ENCODE measurements at places on chromosomes 7 and 10.

DNA sequence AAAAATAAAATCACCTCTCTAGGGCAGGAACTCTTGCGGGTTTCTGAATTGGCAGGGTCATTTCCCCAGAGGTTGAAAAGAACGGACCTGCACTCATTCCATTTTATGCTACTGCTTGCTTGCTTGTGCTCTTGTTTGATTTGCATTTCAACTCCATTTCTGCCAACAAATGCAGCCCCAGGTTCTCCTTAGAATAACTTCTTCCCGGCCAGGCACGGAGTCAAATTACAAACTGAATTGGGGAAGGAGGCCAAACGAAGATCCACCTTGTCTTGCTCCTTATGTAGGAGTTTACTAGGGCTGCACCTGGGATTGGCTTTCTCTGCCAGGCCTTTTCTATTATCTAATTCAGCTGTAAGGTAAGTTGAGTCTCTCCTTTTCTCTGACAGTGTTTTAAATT lies 79.6 kb downstream of the HGF start:
- DNase-seq: no peak

DNA sequence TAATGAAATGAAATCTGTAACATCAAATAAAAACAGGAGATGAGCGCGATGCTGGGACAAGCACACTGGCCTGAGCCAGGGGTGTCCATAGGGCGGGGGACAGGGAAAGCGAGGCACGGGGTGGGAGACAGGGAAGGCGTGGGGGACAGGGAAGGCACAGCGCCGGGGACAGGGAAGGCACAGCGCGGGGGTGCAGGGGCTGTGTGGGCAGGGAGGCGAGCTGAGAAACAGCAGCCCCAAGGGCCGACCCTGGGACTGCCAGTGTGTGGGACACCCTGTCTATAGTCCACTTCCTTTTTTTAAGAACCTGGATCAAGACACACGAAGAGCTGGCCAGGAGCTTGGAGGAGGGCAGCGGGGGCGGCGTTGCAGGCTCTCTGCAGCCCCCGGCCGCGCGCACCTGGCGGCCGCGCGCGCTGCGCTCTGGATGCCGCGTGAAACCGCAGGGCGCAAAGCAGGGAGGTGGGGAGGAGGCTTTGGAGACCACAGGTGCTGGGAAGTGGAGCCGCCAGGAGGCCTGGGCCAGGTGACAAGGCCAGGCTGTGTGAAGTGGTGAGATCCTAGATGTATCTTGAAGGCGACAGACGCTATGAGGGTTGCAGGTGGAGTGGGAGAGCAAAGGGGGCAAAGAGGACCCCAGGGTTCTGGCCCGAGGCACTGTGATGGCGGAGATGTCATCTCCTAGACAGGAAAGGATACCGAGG lies 157.7 kb downstream of the COBL start:
- no peak for DNase-seq

GRCh38 chr7:98329791-98330373 lies 48.4 kb downstream of the BRI3 start:
- DNase-seq: no peak

GRCh38 chr10:26697163-26697921 lies at the start of gene PDSS1:
PDSS1 (plus strand) TSS chr10:26697701; CDS start chr10:26697712, 11 bp downstream.
- peak; percentile 73 for DNase-seq

- peak; percentile 59 for DNase-seq
These were observed 569 bp downstream of the ZNF316 start for GRCh38 chr7:6637544-6638229.

DNA sequence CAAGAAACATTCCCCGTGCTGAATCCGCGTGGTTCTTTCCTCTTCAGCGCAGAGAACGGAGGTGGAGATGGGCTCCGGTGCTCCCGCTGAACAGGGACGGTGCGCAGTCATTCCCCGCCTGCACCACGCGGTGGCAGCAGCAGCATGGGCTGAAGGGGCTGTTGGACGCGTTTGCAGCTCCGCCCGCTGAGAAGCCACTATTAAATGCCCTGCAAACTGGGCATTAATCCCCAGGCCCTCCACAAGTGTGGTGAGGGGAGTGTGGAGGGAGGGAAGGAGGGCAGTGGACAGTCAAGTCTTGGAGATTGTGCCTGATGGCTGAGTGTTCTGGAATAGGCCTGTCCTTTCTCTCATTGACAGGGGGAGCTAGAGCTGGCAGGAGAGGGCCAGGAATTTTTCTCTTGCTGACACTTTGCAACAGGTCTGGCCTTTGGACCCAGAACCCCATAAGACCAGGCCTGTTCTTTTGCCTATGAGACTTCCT lies 240.2 kb upstream of the INHBA start:
- DNase-seq: peak; percentile 76

DNA sequence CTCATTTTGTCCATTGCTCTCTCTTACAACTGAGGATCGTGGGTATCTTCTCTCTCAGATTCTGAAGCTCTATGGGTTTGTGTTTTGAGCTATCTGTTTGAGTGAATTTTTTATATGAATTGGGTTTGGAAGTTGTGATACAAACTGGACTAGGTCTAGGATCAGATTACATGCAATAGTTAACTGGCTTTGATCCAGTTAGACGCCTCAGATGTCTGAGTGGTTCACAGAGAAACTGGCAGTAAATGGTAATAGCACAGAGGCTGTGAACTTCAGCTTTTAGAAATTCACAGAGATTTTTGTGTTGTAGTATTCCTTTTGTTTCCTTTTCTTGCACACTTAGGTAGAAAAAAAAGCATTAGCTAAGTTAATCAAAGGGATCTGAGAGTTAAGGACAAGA lies 12.7 kb upstream of the DNMBP start:
- no peak for DNase-seq

DNA sequence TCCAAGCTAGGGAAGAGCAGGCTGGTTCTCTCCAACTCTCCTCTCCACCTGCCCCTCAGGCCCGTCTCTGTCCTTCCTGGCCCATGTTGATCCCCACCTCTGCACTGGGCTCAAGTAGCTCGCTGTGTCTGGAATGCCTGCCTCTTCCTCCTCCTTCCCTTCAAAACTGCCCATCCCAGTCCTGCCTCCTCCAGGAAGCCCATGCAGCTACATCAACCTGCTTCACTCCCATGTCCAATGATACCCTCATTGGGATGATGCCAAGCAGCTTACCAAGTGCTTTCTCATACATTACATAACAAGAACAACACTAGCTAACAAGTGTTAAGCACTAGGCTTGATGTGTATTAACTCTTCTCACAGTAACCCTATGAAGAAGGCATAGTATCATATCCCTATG lies 8.2 kb downstream of the ASB10 start:
- no peak for DNase-seq

GRCh38 chr10:6082496-6083395 lies 6.1 kb upstream of the RBM17 start:
- no peak for DNase-seq

DNA sequence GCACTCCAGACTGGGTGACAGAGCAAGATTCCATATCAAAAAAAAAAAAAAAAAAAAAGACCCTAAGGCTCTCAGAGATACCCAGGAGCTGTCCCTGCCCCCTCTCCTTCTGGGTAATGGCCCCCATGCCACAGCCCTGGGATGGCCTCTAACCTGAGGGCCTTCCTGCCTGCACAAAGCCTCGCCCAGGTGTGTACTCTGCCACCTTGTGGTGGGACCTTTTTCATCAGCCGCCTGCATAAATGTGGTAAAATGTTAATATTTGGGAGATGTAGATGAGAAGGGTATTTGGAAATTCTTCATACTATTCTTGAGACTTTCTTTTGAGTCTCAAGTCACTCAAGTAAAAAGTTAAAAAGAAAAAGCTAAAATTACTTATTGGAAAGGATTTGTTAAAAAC lies 46.3 kb upstream of the RNF216 start:
- DNase-seq: peak; percentile 26

DNA sequence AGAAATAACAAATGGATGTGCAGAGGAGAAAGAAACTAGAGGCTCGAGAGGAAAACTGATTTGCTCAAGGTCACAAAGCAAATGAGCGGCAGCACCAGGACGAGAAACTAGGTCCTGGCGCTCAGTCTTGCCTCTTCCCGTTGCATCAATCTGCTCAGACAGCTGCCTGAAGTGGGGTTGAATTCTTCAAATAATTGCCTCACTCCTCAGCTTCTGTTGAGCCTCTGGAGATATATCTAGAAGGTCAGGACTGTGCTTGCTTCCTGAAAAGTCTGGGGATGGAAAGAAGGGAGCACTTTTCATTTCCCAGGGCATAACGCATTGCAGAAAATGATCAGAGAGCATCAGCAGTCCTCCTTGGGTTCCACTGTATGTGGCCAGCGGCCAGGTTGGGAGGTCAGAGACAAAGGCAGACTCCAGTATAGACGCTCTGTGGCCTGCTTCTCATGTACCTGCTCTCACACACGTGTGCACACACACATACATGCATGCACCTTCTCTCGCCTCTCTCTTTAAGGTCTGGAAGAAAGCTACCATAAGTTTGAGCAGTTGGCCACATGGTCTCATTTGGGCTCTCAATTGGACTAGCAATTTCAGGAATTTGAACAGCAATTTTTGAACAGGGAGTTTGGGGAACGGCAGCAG lies 83.7 kb upstream of the DUSP5 start:
- no peak for DNase-seq

- DNase-seq: no peak
These were observed 53.5 kb downstream of the CDK6 start for GRCh38 chr7:92782855-92783254.

DNA sequence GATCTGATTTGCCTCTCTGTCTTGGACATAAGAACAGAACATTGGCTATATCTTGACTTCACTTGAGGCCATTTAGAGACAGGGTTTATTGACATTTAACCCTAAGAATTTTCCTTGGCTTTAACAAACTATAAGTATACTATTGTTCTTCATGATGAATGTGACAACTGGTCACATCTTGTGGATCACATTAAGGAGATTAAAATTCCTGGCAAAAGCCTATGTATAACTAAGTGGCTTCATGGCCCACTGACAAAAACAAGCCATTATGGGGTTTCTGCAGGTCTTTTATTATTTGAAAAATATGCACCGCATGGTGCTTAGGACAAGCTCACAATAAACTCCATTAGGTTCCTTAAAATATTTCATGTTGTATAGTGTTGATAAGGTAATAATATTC lies 54.8 kb downstream of the THNSL1 start:
- DNase-seq: no peak

- no peak for DNase-seq
These were observed 87.0 kb downstream of the RAPGEF5 start for GRCh38 chr7:22269963-22270362.

- no peak for DNase-seq
These were observed 19.5 kb downstream of the BAG3 start for GRCh38 chr10:119670717-119671116.

DNA sequence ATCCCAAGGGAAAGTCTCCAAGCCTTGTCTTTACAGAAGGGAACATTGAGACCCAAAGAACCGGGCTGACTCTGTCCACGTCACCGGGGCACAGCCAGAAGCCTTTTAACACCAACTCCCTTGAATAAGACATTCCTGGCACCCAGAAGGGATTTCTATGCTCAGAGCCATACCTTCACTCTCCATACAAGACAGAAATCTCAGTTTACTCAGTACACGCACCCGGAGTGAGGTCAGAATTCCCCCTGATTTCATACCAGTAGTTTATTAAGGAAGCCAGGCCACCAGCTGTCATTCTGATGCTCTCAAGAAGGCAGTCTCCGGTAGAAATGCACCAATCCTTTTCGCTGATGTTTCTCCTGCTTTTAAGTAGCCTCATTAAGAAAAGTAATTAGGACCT lies 134.2 kb upstream of the KCNMA1 start:
- no peak for DNase-seq

DNA sequence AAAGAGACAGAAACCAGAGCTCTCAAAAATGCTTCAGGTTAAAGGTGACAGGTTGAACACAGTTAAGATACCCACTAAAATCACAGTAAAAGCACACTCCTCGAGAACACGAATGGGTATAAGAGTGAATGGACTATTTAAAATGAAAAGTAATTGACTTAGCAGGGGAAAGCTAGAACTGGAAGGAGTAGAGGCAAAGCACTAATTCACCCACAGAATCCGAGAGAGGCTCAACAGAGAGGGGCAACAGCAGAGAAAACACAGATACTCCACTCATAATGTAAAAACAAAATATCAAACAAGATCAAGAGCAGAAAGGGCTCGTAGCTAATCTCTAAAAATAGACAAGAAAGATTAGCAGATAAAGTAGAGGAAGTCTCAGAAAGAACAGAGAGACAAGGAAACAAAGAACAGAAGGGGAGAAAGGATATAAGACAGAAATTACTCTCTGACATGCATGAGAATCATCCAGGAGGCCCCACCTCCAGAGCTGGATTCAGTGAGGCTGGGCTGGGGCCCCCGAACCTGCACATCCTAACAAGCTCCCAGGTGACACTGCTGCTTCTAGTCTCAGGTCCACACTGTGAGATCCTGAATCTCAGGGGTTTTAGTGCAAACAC lies 117.6 kb downstream of the GALNT11 start:
- DNase-seq: no peak

- DNase-seq: no peak
These were observed 196.3 kb downstream of the JCAD start for GRCh38 chr10:29862923-29863614.

DNA sequence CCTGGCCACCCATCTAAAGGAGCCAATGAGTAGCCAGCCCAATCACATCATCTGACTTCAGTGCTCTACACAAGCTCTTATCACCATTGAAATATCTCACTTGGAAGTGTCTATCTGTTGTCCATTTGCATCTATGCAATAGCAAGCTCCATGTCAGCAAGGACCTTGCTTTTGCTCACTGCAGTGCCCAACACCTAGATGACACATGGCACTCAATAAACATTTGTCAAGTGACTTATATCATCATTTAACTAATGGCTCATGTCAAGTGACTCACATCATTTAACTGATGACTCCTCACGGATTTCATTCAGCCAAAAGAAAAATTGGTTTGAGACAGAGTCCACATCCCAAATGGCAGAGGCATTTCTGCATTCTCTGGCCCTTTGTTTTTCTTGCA lies 92.9 kb upstream of the ADAM12 start:
- DNase-seq: no peak

DNA sequence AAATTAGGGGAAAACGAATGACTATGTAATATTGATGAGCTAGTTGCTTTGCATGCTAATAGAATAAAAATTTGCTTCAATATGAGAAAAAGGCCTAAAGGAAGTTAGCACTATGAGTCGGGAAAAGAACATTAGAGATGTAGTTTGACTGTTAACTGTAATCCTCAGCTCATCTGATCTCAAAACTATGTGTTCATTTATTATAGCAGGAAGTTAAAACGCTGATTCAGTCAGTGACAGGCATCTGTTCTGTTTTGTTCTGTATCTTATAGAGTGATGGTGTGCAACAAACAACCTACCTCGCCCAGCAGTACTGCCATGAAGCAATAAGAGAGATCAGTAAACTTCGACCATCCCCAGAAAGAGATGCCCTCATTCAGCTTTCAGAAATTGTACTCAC lies 48.6 kb downstream of the PDSS1 start:
- DNase-seq: no peak

- DNase-seq: no peak
These were observed 62.3 kb downstream of the LAMB4 start for GRCh38 chr7:108067844-108068243.

Data from BE2C (cell line).